Tongue (tissue), 3 donors: ENCODE measurements at places on chromosomes 1 and 21.
A peak's percentile ranks its signal among the peaks of the same experiment; 100 is the strongest.

GRCh38 chr1:201017828-201018163 lies 5.7 kb downstream of the KIF21B start:
- DNase-seq, result no peak

DNA sequence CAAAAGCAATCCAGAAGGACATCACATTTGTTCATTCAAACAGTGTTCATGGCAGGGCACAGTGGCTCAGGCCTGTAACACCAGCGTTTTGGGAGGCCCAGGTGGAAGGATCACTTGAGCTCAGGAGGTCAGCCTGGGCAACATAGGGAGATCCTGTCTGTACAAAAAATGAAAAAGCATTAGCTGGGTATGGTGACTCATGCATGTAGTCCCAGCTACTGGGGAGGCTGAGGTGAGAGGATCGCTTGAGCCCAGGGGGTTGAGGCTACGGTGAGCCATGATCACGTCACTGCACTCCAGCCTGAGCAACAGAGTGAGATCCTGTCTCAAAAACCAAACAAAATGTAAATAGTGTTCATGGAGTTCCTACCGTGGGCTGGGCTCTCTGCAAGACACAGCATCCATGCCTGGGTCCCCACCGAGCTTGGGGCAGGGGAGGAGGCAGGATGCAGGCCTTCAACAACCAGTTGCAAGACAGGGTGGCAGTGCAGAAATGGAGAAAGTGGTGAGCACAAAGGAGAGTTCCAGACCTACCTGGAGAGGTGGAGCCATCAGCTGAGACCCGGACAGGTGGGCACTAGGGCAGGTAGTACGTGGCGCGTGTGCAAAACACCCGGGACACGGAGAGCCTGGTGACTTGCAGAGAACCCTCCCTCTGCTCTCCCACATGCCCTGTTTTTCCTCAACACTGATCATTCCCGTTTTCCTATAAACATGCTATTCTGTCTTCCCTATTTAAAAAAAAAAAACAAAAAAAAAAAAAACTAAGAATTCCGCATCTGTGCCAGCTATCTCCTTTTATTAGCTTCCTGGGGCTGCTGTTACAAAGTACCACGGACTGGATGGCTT lies 138.9 kb downstream of the TOMM20 start:
- no peak for DNase-seq

GRCh38 chr1:202702088-202702487 lies 8.2 kb downstream of the SYT2 start:
- DNase-seq, result no peak

DNA sequence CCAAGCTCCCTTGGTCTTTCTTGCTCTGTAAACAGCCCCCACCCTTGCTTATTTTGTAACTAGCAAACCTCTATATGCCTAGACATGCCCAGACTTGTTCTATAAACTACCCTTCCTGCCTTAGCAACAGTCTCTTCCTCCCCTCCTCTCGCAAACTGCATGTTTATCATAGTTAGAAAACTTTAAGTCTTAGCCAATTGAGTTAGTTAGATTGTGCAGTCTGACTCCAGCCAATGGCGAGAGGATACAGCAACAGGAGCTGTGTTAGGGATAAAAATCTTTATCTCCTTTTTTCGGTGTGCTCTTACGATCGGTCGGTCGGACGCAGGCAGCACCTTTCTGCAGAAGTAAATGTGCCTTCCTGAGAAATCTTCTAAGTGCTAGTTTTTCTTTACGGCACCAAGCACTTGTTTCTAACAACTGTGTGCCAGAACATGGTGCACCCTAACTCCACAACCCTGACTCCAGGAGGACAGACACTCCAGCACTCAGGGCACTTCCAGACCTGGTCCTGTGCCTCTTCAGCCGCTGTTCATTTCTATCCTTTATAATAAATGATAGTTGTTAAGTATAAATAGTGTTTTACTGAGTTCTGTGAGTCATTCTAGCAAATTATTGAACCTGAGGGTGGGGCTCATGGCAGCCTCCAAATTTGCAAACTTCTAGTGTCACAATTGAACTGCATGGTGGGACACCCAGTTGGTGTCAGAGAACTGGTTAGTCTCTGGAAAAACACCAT lies 25.7 kb upstream of the GNG4 start:
- DNase-seq, result no peak

GRCh38 chr1:224851848-224852261 lies 77.6 kb upstream of the DNAH14 start:
- no peak for DNase-seq

DNA sequence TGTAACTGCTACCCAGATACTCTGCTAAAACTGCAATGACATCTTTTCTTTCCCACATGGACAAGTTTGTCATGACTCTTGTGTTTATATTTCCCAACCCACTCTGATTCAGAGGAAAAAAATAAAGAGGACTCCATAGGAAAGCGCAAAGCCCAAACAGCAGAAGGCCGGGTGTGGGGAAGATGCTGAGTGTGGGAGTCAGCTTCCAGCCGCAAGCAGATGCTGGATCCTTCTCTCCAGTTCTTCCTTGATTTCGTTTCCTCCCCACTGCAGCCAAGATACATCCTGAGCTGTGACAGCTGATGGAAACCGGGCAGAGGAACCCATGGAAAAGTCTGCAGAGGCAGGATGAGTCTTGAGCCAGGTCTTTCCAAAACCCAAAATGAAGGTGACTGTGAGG lies 498.2 kb downstream of the PLPP3 start:
- DNase-seq, result peak; percentile 78

GRCh38 chr1:2594641-2595131 lies 8.1 kb downstream of the PRXL2B start:
- no peak for DNase-seq

DNA sequence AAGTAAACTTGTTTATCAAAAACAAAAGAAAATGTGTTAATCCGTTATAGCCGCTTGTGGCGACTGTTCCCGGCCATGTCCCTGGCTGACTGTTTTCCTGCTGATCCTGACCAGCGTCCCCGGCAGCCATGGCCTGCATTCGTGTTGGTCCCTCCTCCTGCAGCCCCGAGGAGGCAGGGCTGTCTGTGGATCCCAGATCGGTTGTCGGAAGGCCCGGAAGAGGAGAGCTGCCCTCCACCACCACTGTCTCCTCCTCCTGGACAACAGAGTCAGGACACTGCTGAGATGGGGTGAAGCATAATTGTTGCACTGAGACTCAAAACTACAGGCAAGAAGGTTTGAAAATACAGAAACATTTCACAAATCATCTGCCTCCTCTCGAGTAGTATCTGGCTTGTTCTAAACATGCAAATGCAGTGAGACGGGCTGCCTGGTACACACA lies 3.6 kb upstream of the MXRA8 start:
- DNase-seq, result peak; percentile 69

GRCh38 chr1:248823517-248824001 lies 2.2 kb downstream of the SH3BP5L start:
- no peak for DNase-seq

DNA sequence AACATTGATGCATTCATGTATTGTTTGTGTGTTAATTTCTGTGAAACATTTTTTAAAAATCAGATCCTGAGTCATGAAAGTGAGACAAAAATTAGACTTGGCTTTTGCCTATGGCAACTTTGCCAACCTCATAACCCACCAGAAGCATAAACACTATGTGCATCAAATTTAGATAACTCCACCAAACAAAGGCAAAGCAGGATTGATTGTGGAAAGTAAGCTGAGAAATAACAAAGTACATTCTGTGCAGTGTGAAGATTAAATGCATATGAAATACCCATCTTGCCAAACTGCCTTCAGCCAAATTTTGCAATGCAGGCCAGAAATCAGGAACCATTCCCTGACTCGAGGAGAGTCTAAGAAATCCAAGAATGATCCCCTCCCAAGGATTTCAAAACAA lies 493.4 kb downstream of the AJAP1 start:
- DNase-seq, result no peak

DNA sequence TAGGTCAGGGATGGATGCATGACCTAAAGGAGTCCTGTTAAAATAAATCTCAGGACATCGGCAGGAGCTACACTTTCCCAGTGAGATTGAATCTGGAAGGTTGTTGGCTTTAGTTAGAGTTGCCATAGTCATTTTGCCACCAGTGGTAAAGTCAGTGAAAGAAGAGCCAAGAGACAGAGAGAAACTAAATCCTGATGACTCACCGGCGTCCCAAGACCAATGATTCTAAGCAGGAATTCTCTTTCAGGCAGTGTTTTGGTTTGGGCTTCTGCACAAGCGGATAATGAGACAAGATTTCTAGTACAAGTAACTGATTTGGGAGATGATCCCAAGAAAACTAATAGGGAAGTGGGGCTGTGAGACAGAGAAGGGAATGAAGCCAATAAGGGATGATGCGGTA lies 88.8 kb upstream of the ETS2 start:
- DNase-seq, result no peak

DNA sequence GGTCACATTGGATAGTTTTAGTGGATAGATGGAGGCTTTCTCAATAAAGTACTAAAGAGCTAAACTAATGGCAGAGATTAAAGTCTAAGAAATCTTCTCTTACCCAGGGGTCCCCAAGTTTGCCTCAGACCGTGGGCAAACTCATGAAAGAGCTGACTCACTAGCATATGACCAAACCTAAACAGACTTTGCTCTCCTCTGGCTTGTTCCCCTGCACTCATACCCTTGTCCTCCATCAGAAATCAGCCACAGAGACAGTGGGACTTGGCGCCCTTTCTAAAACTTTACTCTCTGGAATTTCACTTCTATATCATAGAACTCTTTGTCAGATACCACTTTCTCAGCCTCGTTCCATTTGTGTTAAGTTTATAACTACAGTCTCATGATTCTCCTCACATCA lies 17.0 kb upstream of the HSD3B2 start:
- DNase-seq, result no peak

DNA sequence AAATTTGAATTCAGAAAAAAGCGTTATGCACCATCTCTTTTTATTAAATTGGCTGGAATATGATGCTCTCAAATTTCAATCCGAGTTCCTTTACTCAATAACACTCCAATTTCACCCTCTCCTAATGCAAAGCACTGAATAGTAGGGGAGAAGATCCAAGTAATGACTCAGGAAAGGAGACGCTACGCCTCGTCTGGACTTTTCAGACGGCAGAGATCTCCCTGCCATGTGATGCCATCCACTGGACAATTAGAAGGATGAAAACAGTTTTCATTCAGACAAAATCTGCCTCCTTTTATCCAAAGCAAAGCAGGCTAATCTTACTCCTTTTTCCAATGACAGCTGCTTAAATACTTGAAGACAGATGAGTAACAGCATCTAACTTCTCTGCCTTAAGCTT lies 242.4 kb upstream of the GREM2 start:
- DNase-seq, result peak; percentile 2

GRCh38 chr1:31991182-31991581 lies 22.5 kb upstream of the KHDRBS1 start:
- DNase-seq, result peak; percentile 55

DNA sequence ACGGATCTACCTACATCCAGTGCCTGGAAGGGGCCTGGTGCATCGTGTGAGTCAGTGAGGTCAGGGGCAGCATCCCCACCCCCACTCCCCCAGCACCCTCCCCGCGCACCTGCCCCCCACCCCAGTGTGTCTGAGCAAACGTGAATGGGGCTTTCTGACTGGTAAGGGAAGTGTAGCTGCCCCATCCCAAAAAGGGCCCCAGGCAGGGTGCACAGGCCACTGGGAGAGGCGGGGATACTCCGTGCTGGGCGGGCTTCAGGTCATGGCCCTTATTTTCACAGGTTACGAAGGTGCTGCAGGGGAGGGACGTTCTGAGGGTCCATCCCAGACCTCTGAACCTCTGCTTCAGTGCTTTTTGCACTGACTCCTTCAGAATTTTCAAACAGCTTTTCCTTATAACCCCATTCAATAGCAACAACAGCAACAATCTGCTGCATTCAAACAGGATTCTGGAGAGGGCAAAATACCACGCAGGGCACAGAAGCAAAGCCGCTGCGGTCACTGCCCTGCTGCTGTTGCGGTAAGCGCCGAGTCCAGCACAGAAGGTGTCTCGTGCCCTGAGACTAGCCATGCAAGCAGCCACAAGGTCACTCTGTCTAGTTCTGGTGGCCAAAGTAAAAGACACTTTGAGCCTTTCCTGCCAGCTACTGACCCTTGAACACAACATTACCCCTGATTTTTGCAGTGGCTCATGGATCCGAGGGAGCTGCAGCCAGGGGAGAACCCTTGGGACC lies 10.3 kb downstream of the TTC34 start:
- no peak for DNase-seq

DNA sequence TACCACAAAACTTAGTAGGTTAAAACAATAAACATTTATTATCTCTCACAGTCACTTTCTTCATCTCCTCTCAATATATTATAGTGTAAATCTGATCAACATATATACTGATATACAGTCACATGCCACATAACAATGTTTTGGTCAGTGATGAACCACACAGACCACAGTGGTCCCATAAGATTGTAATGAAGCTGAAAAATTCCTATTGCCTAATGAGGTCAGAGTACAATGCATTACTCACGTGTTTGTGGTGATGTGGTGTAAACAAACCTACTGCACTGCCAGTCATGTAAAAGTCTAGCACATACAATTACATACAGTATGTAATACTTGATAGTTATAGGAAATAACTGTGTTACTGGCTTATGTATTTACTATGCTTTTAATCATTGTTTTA lies 30.1 kb downstream of the OLFML3 start:
- no peak for DNase-seq

DNA sequence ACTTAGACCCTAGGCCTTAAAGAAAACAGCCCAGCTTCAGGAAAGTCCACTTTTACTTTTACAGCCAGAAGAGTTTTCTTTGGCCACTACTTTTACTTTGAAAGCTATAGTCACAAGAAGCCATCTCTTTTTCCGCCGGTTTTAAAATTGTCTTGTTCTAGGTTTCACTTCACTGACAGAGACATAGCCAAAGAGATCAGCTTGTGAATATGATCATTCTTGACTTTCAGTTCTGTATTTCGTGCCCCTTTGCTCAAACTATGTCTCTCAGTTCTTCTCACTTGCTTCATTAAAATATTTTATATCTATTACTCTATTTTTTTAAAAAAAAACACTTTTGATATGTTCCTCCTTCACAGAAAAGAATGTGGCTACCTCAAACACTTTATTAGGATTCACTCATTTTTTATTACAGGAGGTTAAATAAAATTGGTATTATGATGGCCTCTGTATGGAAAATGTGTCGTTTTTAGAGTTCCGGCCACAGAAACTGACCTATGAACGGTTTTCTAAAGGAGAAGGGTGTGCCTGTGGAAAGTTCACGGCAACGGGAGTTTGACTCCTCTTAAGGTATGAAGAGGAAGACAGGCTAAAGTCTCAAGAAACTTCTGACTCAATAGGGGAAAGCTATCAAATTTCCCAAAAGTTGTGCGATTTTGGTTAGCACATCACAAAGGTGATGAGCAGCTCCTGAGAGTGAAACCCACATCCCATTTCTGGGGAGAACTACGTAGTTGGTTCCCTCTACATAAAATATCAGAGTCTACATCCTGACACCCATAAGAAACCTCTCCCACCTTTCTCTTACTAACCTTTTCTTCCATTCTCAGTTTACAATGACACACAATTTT lies 1.2 kb downstream of the MCOLN2 start:
- peak; percentile 4 for DNase-seq

GRCh38 chr21:32413697-32414578 lies 1.4 kb downstream of the EVA1C start:
- DNase-seq, result peak; percentile 25

- peak; percentile 25 for DNase-seq
Measured at GRCh38 chr1:98452162-98452561, 209.4 kb upstream of the SNX7 start.
